Endothelial cell (in vitro differentiated cells): ENCODE measurements at places on chromosomes 13 and 19.

- DNase-seq: no peak
Measured at GRCh38 chr19:1054102-1055027, 12.6 kb upstream of the ARHGAP45 start.

- DNase-seq: no peak
Measured at GRCh38 chr13:34241332-34241731, 423.4 kb downstream of the RFC3 start.

GRCh38 chr19:33432446-33433170 lies 59.1 kb downstream of the CEBPG start:
- no peak for DNase-seq

GRCh38 chr13:60924856-60925255 lies 490.8 kb downstream of the PCDH20 start:
- no peak for DNase-seq

DNA sequence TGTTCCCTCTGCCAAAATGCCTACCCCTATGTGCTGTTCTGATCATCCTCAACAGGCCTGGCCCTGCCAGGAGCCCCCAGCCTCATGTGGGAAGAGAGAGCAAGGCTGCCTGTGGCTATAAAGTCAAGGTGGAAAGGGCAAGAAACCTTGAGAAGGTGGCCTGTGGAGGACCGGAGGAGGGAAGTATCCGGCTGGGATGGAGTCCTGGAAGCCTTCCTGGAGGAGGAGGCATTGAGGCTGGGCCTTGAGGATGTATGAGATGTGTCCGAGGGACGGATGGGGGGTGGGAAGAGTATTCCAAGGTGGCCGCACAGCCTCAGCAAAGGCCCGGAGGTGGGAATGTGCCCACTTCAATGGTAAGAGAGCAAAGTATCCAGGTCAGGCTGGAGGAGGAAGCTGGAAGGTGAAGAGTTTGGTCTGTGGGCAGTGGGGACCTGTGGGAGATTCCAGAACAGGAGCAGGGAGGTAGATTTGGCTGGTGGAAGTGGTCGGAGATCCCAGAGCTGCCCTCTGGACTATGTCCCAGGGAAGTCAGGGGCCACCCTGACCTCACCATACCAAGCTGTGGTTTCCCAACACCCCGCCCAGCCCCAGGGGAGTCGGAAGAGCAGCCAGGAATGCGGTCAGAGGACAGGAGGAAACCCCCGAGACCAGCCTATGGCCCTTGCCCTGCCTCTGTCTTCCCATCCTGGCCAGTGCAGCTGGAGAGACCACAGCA lies 3.0 kb upstream of the PLIN4 start:
- no peak for DNase-seq

DNA sequence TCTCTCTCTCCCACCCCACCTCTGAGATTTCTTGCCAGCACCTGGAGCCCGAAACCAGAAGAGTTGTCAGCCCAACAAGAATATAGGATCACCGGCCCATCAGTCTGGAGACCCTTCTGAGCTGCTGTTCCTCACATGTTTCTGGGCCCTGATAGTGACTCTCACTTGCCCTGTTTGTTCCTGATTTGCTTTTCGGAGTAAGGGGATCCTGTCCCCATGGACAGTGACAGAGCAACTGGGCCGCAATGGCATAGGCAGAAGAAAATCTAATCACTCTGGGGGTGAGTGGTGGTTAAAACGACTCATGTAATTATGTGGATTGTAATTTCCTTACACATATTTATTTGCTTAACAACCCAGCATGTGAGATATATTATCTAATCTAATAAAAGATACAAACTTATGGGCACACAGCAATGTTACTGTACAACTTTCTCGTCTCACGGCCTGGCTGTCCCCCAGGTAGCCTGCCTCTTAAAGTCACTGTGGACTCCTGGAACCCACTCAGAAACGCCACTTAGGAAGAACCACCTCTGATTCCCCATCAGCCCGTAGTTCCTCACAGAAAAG lies 663 bp upstream of the SMAD9 start:
- DNase-seq: no peak

DNA sequence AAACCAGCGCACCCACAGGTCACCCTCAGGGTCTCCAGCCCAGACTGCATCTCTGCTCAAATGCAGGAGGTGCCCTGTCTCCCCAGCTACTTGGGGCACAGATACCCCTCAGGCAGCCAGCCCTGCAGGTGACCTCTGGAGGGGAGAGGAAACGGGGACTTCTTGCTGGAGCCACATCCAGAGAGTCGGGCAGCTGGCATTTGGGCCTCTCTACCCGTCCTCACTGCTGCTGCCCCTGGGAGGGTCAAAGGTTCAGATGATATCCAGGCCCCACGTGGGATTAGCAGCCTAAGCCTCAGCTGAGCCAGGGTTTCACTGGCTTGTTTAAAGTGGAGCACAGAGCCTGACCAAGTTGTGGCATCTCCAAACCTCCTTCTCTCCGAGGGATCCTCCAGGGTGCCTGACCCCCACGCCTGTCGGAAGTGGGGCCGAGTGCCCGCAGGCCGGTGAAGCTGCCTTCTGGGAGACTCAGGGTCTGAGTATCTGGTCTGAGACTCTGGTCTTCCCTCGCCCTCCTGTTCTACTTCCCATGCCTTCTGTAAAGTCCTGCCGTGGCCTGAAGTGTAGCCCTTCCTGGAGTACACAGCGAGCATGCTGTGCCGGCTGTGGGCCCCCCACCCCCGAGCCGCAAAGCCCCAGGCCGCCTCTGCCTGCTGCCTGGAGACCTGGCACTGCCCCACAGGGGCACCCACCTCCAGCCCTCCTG lies 2.1 kb downstream of the RASA3 start:
- DNase-seq: no peak

- DNase-seq: no peak
Measured at GRCh38 chr19:51034704-51035103, at the start of gene KLK12. Gene KLK12 (minus strand): TSS chr19:51035002. CDS start chr19:51034621, 381 bp downstream.

DNA sequence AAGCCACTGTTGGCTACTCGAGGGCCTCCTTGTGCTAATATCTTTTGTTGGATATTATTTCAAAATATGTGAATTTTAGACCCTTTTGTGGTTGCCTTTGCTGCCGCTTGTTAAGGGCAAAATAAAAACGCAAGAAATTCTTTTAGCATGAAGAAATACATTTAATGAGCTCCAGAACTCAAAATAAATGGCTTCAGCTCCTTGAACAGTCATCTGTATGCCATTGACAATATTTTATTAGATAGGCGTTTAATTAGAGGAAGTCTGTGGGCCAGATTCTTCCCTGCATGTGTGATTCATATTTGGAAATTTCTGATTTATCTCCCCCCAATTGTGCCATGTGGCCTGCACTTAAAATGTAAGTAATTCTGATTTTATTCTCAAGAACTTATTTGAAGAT lies 177.2 kb downstream of the STK24 start:
- DNase-seq: no peak

DNA sequence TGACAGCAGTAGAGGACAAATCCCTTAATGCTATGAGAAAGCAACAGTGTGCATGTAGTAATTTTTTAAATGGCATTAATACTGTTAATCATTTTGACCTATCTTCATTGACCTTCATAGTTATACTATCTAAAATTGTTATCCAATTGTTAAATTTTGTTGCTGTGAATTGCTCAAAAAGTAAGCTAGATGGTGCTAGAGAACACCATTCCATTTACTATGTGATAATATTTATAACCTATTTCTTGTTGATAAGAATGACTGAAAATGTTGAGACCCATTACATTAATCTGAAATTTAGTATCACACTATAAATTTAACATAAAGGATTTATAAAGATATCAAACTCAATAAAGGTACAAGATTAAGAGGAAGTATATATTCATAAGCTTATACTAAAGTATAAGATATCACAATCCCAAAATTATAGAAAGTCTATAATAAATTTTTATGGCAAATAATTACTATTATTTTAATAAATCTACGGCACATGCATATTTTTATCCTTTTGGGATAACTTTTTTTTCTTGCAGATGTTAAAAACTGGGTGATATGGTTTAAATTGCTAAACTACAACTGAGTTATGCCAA lies 1573.3 kb downstream of the PCDH9 start:
- DNase-seq: no peak

- no peak for DNase-seq
Measured at GRCh38 chr19:14021474-14021873, 6.5 kb upstream of the RLN3 start.

GRCh38 chr13:100129605-100130004 lies 40.7 kb downstream of the PCCA start:
- DNase-seq: no peak

DNA sequence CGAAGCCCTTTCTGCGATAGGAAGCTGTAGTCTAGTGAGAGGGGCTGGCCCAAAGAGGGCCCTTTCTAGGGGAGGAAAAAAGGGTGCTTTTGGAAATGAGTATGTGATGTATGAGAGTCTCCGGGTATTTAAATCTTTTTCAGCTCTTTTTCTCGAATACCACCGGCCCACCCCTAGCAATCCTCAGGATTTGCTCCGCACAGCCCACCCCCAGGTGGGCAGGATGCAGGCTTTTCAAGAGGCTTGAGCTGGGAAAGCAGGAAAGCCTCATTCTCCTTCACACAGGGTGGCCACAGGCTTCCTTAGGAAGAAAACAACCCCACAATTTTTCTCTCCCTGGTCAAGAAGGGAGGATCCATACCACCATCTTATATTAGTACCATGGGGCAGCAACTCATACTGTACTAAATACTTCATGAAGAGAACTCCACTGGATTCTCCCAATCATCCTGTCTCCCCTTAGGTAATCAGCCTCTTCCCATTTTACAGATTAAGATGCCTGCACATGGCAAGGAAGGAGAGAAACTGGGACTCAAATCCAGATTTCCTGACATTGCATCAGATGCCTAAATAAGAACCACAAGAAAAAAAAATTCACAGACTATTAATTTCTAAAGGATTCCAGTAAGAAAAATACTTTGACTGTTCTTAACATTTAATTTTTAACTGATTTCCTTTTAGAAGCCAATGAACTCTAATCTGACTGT lies 84.4 kb downstream of the STK24 start:
- no peak for DNase-seq

DNA sequence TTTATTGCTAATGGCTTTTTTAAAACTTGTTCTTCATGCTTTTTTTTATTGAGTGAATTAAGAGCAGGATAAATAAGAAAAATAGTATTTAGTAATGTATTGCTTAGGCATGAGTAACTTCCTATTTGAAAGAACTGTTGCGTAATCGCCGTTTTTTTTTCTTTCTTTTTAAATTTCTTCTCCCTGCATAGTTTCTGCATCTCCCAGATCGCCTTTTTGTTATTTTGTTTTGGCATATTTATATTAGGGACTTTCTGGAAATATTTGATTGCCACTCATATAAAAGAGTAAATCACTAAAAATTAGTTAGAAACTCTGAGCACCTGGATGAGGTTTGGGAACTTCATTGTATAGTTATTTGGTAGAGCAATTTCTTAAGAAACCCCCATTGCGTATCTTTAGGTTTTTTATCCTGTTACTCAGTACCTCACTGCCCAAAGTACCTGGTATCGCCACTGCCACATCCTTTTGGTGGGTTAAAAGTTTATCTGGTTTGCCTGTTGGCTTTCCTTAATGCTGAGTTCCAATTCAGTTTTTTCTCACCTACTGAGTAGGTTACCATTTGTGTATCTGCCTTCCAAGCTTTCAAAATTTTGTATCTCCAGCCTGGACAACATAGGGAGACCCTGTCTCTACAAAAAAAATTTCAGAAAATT lies 36.2 kb upstream of the LPAR6 start:
- no peak for DNase-seq

- DNase-seq: no peak
Measured at GRCh38 chr13:26549713-26550112, 7.8 kb upstream of the WASF3 start.

- no peak for DNase-seq
Measured at GRCh38 chr19:21498651-21499050, 6.8 kb upstream of the ZNF429 start.

- no peak for DNase-seq
Measured at GRCh38 chr13:82698941-82699340, 1183.3 kb downstream of the SLITRK1 start.

- no peak for DNase-seq
Measured at GRCh38 chr13:57558051-57558467, 73.5 kb upstream of the PCDH17 start.

- DNase-seq: no peak
Measured at GRCh38 chr13:42119875-42120274, 71.4 kb downstream of the DGKH start.

DNA sequence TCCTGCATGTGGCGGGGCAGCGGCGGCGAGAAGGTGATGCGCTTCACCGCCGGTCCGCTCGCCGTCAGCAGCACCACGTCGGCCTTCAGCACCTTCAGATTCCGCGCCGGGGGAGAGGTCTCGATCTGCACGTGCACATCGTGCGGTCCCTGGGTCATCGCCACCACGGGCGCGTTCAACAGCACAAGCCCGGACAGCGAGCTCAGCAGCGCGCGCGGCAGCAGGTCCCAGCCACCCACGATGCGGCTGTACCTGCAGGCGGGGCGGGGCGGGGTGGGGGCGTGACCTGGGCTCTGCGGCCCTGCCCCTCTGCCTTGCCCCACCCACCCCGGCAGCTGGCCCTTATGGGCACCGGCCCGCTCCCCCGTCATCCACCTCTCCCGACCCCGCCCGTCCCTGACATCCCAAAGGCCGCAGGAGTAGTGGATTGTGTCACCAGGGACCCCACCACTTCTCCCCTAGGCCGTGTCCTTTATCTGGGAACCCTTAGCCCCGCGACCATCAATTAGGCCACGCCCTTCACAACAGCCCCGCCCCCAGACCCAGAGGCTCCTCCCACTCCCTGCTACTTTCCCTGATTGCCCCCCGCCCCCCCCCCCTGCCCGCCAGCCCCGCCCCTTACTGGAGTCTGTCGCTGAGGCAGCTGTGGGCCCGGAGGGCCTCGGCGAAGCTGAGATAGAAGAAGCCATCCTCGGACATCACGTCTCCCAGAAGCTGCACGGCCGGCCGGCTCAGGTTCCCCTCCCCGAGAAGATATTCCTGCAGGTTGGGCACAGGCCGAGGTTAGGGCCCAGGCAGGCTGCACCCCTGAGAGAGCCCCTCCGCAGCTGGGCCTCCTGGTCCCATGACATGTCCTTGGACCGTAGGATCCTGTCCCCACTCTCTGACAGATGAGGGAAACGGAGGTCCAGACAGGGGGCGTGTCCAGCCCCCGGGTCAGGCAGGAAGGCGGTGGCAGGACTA lies 6.1 kb downstream of the IL4I1 start:
- no peak for DNase-seq

GRCh38 chr13:31369213-31369612 lies 169.4 kb downstream of the B3GLCT start:
- DNase-seq: no peak

- peak; percentile 38 for DNase-seq
Measured at GRCh38 chr13:96090240-96091101, 564 bp downstream of the HS6ST3 start.

- DNase-seq: no peak
Measured at GRCh38 chr13:35994131-35994966, 136.8 kb downstream of the DCLK1 start.

GRCh38 chr13:71260246-71260645 lies 606.8 kb downstream of the DACH1 start:
- no peak for DNase-seq

- DNase-seq: no peak
Measured at GRCh38 chr13:102724923-102725322, 30.1 kb upstream of the METTL21C start.

- no peak for DNase-seq
Measured at GRCh38 chr19:2634228-2634951, 68.1 kb downstream of the GNG7 start.
